ENCODE measurements at places on chromosomes 3 and 15.

- DNase-seq = no peak
Measured at GRCh38 chr3:133487204-133487603, 86.3 kb upstream of the CDV3 start.

GRCh38 chr3:111538681-111539083 is 3.3 kb upstream of the CD96 start:
- DNase-seq = peak; percentile 67

DNA sequence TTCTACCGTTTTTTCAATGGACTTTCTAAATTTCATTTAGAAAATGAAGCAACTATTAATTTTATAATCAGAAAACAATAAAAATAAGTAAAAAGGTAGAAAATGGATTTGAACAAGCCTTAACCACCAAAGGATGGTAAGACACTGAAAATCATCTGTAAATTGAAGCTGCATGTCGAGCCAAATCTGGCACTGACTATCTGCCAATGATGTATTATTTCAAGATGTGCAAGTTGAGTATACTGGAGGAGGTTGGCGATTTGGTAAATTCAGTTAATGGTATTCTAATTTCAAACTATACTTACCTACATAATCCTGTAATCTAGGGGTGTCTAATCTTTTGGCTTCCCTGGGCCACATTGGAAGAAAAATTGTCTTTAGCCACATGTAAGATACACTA is 93.5 kb downstream of the FMN1 start:
- no peak for DNase-seq

DNA sequence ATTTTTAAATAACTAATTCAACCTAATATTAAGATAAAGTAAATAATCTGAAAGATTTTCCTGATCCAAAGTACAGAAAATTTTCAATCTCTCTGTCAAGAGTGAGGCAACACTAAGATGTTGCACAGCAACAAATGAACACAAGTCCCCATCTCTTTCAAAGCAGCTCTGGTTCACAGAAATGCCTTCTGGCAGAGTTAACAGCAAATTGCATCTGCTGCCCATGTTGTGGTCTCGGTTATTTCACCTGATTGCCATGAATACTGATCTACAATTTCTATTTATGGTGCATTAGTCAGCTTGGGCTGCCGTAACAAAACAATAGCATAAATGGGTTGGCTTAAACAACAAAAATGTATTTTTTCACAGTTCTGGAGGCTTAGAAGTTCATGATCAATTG is 167.3 kb downstream of the BCHE start:
- DNase-seq = no peak

DNA sequence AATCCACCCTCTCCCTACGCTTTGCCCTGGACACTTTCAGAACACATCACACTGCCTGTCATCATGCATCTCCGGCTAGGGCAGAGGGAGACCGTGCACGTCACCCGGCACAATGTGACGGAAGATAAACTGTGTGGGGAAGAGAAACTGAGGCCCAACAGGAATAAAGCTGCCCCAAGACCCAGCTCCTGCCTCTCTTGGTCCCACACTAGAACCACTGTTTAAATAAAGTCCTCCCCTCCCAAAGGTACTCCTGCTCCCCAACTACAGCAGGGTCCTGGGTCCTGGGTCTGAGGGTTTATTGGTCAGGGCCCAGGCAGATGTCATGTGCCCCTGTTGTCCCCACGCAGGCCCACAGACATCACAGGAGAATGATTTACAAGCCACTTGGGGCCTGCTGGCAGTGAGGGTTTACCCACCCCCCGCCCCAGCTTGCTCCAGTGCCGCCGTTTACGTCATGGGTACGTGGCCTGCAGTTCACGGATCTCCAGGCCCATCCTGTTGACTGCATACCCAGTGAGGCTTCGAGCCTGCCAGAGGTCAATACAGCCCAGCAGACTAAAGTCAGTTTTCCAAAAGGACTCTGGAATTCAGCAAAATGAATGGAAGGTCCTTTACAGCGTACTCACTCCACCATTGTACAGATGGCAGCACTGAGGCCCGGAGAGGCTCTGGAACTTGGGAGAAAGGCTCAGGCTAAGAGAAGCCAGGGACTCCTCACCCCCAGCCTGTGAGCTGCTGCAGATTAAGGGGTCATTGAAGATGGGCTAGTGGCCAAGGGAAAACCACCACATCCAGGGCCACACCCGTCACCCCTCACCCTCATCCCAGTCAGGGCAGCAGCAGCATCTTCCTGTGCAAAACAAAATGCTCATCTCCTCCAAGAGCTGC is 23.2 kb downstream of the ALS2CL start:
- no peak for DNase-seq

DNA sequence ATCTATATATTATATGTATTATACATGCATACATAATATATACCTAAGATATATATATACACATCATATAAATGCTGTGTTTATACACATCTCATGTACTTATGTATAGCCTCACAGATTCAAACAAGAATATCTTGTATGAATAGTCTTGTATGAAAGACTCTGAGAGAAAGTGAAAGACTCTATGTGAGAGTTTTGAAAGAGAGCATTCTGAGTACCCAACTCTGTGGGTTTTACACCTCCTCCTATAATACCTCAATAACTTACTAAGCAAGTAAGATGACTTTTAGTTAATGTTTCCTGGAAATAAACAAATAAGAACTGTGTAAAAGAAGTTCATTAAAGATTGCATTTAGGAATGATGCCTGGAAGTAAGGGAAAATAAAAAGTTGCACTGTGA is 108.1 kb upstream of the GMNC start:
- DNase-seq = no peak

- DNase-seq = no peak
Measured at GRCh38 chr3:10416730-10417300, 88.6 kb downstream of the ATP2B2 start.

DNA sequence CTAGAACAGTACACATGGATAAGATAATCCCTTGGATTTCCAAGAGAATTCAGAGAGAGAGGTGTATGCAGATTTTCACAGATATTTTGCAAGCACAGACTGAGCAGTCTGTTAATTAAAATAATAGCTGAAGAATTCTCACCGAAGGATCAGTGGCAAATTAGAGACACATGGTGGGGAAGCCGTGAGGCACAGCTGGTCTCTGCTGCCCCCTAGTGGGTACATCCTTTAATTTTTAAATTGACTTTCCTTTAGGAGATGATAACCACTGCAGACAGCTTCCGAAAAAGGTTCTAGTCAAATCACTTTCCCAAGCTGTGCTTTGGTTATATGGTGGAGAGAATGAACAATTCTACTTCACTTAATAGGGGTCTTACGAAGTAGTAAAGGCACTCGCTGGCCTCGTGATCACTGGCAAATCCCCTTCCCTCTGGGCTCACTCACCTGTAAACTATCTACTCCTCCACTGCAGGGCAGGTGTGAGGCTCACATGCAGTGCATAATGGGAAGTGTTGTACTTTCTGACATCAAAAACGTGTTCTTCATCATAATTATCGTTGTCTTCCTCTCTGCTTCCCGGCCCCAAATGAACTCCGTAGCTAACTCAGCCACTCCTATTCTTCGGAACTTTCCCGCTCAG is 19.5 kb downstream of the MESD start:
- DNase-seq = peak; percentile 70

DNA sequence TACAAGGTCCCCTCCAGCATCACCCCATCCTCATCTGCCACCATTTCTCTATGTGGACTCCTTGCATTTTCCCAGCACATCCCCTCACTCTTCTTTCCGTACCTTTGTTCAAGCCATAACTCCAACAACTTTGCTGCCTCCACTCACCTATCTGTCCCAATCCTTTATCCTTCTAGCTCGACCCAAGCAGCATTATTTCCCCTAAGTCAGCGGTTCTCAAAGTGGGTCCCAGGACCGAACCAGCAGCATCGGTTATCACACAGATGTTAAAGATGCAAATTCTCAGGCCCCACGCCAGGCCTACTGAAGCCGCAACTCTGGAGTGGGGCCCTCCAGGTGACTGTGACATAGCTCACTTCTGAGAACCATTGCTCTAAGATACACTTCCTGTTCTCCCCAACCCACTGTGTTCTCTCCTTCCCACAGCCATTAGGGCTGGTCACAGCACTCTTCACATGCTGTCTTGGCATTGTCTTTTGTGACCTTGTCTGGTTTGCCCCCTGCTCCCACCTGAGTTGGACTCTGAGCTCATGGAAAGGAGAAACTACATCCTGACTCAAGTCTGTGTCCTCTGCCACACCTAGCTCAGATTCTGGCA is 56.2 kb downstream of the AAGAB start:
- DNase-seq = no peak

All from fibroblast of skin of right quadriceps (primary cell).